ENCODE measurements at places on chromosomes 3 and 15.

DNA sequence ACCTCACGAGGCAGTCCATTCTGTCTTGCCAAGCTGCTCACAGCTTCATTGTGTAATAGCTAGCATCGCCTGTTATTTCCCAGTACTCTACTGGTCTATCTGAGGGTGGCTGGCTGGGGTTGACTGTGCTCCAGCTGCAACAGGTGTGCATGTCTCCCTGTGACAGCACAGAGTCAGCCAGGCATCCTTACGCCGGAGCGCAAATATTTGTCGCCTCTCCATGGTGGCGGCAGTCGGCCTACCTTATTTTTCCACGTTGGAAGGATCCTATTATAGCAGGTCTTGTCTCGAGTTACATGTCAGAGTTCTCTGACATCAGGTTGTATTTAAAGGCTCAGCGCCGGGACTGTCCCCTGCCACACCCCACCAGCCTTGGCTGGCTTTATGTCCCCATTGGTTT lies 307.1 kb downstream of the TLE3 start:
- no peak for DNase-seq

- no peak for DNase-seq
Observed at GRCh38 chr3:137071104-137071503, 113.3 kb downstream of the IL20RB start.

DNA sequence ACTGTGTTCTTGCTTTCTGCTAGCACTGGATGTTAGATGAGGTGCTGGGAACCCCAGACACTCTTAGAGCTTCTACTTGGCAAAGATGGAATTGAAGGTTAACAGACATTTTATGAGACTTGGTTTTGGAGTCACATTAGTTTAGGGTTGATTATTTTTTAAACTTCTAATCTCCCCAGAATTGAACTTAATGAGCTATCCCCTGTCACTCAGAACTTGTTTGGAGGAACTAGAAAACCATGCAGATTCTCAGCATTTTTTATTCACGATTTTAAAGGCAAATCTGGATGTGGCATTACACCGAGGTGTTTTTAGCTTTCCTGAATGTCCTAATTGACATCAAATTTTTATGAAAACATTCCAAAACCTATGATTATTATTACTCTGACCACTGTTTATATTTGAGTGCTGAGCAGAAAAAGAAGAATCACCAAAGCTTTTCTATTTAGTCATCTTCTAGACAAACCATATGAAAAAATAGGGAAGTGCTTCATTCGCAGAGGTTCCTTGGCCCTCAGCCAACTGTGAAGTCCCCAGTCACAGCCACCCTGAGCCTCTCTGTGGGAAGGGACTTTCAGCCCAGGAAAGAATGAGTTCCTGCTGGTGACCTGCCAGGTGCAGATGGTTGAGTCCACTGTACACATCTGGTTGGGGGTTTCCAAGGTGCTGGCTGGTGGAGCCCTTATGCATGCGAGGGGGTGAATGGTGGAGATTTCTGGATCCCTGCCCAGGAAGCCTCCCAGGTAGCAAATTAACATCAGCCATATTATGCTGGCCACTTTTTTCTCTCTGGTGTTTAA lies 196.0 kb upstream of the TOPAZ1 start:
- no peak for DNase-seq

GRCh38 chr15:95574053-95574452 lies 756.4 kb upstream of the NR2F2 start:
- no peak for DNase-seq

DNA sequence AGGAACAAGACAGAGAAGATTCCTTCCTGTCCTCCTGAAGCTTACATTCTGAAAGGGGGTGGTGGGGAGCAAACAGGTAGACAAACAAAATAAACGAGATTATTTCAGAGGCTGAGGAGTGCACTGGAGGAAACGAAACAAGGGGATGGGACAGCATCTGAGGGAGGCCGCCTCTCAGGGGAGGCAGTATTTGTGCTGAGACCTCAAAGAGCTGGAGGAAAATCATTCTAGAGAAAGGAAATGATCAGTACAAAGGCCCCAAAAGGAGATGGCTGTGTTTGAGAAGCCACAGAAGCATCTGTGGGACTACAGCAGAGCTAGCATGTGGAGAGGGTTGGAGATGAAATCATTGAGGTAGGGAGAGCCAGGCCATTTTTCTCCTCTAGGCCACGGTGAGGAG lies 55.1 kb downstream of the DCLK3 start:
- DNase-seq: no peak

DNA sequence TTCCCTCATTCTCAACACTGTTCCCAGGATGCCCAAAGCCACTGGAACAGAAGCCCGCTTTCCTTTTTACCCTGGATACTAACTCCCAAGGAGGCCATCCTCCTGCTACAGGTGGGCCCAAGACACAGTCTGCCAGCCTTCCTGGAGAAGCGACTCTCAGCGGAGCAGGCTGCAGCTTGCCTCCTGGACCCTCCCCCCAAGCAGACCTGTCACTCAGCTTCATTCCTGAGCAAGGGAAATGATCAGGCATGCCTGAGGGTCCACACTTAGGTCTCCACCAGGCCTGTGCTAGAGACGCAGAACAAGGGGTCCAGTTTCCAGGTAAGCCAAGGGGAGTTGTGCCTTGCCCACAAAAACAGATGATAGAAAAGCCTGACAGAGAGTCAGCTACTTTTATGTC lies 62.8 kb downstream of the SLCO2A1 start:
- DNase-seq: no peak

DNA sequence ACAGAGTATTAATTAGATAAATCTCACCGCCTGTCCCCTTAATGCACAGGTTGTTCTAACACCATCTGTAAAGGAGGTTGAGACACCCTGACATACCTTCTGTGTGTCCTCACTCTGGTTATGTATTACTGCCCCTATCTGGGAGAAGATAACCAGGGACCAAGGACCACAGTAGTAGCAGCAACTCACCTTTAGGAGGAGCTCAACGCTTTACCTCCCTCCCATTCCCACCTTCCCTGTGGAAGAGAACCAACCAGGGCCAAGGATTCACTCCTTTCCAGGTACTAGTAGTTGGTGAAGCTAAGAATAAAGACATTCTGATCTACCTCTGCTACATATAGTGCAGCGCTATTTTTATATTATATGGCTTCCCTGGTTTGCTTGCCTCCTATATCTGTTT lies 232.6 kb downstream of the MEX3B start:
- no peak for DNase-seq

DNA sequence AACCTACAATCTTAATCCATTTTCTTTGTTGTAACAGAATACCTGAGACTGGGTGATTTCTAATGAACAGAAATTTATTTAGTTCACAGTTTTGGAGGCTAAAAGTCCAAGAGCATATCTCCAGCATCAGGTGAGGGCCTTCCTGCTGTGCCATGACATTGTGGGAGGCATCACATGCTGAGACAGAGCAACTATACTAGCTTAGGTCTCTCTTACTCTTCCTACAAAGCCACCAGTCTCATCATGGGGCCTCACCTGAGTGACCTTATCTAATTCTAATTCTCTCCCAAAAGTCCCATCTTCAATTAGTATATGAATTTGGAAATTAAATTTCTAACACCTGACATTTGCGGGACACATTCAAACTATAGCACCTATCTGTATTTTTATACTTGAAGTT lies 247.1 kb upstream of the MRPL3 start:
- DNase-seq: no peak

Measured in fibroblast of skin of left biceps (primary cell).